ENCODE measurements at places on chromosomes 7 and 10.

DNA sequence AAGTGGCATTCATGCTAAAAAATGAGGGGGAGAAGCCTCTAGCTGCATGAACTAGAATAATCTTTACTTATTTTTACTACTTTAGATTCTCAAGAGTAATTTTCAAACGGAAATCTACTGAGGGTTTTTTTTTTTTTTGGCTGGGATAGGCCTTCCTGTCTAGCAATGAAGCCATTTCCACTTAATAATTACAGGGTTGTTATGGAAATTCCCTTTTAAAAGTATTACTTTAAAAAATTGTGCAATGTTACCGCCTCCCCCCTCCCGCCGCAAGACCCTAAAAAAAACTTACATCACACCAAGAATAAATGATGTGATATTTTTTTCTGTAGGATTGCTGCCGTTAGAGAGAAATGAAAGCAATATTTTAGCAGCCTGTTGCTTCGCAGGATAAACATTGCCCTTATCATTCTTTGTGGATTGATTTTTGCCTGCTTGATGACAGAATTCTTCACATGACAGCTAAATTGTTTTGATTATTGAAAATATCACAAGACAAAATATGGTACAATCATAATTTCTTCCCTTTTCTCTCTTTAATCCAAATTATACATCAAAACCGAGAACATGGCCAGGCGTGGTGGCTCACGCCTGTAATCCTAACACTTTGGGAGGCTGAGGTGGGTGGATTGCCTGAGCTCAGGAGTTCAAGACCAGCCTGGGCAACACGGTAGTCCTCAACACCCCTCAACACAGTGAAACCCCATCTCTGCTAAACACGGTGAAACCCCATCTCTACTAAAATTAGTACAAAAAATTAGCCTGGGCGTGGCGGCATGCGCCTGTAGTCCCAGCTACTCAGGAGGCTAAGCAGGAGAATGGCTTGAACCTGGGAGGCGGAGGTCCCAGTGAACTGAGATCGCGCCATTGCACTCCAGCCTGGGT is 32.8 kb downstream of the ARL4A start:
- DNase-seq, result no peak

GRCh38 chr10:33272635-33273034 is 61.8 kb downstream of the NRP1 start:
- no peak for DNase-seq

- DNase-seq, result no peak
These were observed 119.0 kb upstream of the EEPD1 start for GRCh38 chr7:36034020-36034419.

GRCh38 chr10:89563861-89564478 is 28.6 kb upstream of the SLC16A12 start:
- no peak for DNase-seq

GRCh38 chr7:155363852-155364600 is 66.3 kb downstream of the INSIG1 start:
- no peak for DNase-seq

- DNase-seq, result no peak
These were observed 2.5 kb downstream of the ACSL5 start for GRCh38 chr10:112376396-112376790.

DNA sequence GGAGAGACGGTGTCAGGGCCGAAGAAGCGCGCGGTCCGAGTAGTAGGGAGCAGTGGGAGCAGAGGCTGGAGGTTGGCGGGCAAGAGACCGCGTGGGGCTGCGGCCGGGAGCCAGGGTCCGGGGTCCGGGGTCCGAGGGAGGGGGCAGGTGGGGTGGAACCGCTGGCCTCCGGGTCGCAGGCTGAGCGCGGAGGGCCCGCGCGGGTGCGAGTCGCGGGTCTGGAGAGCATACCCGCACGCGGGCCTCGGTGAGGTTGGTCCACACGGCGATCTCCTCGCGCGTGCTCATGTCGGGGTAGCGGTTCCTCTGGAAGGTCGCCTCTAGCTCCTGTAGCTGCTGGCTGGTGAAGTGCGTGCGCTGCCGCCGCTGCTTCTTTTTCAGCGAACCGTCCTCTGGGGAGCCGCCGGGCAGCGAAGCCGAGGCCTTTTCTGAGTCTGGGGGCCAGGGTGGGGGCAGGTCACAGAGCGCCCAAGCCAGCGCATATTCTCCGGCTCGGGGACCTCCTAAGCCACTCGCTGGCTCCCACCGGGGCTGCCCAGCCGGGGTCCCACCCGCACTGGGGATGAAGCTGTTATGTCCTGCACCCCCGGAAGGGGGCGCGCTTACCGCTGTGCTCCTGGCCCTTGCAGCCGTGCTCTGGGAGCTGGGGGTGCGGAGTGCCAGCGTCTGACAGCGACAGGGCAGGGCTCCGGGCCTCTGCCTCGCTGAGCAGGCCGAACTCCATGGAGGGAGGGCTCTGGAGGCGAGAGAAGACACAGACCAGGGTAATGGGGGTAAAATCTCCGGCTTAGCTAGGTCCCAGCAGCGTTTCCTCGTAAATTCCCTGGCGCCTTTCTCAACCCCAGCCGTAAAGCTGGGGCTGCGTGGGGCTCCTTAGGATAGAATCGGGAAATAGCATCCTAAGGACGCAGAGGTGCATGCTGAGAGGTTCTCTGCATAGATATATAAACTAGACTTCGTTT is 5.5 kb downstream of the ELOVL3 start:
- DNase-seq, result no peak

DNA sequence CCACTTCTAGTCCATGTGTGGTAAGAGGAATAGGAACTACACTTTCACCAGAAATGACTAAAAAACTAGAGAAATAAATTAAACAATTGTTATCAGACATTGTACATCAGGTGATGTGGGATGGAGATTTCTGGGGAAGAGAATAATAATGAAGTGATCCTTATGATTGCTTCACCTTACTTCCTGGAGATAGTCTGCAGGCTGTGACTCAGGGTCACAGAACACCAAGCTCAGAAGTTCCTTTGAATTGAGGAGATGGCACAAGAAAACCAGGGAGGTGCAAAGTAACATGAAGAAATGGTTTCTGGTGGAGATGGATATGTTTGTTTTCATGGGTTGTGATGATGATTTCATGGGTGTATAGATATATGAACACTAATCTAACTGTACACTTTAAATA is 44.5 kb downstream of the ZWINT start:
- DNase-seq, result no peak
